Left lung (tissue), 14 donors: ENCODE measurements at places on chromosomes 5 and 9. TPM values are rescaled to one million over a fixed set of nuclear protein-coding genes. Genes with fewer than 3 reads are reported as not detected.

DNA sequence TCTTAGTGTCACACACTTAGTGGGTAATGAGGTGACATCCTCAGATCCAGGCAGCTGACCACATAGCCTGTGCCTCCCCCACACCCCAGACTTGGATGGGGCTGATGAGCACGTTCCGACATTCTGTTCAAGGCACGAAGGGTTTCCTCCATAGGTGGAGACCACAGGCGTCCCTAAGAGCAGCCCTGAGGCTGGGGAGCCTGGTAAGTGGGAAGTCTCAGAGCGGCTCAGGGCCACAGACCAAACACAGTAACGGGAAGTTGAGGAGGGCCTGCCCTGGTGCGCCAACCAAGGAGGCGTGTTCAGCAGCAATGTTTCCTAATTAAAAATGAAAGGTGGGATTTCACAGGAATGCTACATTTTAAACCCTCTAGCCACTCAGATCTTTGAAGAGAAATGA, 102.3 kb upstream of the PHYKPL start:
- DNase-seq, result peak; percentile 43

DNA sequence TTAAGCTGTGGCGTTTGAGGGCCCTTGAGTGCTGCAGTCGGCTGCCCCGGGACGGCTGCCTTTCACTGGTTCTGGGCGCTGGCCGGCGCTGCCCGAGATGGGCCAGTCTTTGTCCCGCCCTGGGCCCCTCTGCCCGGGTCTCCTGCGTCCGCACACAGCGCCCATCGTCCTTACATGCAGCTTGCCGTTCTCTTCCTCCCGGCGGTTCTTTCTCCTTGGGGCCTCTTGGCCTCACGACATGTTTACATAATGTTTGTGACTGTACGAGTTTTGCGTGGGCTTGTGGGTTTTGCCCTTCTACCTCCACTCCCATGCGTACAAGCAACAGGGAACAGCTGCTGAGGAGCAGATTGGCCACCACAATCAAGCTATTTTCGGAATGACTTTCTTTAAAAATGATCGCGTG, 618 bp downstream of the TNPO1 start:
- DNase-seq, result peak; percentile 64

DNA sequence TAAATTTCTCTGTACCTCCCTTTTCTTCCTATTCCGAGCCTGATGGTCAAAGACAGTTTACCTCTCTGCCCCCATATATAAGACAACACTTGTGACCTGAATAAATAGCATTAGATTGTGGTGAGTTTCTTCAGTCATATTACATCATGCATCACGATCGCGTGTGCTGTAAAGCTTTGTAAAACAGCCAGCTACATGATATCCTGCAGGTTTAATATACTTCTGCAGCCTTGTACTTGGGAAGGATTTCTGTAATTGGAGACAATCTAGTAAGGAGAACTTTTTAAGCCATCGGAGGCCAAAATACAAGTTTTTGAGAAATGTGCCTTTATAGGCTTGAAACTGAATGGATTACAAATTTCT, 711.8 kb upstream of the WWC1 start:
- no peak for DNase-seq

- DNase-seq, result peak; percentile 51
These were observed 15.0 kb upstream of the PTBP3 start for GRCh38 chr9:112348257-112349007.

- DNase-seq, result no peak
These were observed 141.1 kb upstream of the TARS1 start for GRCh38 chr5:33299621-33300208.

GRCh38 chr5:89520771-89521170, 637.8 kb upstream of the MEF2C start:
- DNase-seq, result no peak

GRCh38 chr9:114914139-114914538, 16.3 kb downstream of the TNFSF8 start:
- no peak for DNase-seq

DNA sequence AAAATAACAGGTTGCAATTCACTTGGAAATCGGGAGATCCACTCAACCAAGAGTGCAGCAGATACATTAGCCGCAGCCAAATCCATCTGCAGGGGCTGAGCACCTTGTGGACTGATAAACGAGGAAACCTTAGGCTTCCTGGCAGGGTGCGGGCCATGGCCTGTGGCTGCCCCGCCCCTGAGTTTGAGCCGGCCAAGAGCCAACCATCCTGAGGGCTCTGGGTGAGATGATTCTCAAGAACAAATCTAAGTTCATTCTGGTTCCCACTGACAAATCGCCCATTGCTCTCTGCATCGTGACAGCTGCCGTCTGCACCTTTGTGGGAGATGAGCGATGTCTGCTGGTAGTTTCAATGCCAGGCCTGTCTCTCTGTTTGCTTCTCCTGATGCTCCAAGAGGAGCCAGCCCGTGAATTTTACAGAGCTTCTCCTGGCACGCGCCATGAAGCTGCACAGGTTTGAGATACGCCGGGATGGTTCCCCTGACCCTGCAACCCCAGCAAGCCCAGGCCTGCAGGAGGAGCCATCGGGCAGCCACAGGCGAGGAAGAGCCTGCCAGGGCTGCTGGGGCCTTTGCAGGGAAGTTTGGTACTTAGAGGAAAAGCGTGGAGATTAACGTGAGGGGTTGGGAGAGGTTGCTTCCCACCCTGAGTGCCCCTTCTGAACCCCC, 154.0 kb downstream of the OLFM1 start:
- no peak for DNase-seq

DNA sequence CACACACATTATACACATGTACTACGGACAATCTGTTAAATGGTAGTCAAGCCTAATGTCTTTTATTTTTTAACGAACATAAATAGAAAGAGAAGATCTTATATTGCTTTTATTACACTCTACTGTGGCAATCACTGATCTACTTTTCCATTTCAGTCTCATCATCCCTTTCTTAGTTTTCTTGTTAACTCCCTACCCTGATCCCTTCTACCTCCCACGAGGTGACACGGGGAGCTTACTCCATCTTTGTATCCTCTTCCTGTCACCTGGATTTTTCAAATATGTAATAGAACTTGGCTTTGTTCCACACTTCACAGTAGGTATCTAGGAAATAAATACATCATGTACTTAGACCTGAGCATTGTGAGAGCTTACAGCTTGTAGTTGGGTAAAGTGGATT, 211.0 kb downstream of the PIK3R1 start:
- no peak for DNase-seq

DNA sequence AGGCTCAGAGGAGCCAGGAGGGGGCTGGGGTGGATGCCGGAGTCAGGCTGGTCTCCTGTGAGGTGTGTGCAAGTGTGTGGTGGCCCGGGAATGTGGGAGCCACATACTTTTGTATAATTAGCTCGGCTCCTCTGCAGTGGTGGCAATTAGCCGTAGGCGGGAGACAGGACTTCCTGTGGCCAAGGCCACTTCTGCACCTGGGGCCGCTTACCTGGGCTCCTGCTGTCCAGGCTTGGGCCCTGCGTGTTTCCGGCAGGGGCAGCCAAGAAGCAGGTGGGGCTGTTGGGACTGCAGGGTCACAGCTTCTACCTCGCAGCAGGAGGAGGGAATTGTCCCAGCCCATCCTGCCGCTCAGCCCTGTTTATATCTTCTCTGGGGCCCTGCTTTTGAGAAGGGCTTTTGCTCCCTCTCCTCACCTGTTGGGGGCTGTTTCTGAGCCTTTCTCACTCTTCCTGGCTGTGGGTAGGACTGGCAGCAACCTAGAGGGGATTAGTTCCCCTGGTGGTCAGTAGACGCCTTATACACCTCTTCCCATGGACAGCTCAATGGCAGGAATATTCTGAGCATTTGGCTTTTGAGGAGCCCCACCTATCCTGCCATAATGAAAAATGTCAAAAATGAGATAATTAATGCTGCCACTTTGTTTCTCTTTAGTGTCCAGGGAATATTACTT, 145.4 kb upstream of the PITX1 start:
- DNase-seq, result no peak

DNA sequence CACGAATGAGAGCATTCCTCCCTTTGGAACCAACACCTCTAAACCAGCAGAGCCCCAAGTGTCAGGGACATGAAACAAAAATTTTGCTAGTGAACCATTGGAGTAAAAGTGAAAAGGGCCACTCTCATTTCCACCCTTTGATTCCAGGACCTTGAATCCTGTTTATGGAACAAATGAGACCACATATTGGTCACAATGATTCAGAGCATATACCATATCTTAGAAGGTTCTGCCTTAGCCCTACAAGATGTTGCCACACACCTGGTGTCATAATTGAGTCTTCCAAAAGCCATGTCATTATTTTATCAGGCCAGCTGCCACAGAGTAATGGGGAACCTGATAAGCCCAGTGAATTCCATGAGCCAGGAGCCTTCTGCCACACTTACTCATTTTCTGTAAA, 66.3 kb upstream of the ZBTB43 start:
- DNase-seq, result no peak

DNA sequence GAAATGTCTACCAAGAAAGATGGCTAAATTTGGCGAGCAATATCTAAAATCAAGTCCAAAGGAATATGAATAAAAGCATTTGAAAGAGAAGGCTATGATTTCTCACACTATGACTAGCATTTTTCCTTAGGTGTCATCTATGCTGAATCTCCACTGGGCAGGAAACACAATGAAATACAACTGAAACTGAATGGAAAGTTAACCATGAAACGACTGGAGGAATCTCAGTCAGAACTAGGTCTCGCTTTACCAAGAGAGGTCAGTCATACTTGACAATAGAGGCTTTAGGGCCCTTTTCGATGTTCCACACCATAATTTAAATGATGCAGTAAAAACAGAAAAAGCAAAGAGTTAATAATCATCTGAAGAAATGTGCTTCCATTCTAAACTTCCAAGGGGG, 339.0 kb downstream of the PDE4D start:
- no peak for DNase-seq

DNA sequence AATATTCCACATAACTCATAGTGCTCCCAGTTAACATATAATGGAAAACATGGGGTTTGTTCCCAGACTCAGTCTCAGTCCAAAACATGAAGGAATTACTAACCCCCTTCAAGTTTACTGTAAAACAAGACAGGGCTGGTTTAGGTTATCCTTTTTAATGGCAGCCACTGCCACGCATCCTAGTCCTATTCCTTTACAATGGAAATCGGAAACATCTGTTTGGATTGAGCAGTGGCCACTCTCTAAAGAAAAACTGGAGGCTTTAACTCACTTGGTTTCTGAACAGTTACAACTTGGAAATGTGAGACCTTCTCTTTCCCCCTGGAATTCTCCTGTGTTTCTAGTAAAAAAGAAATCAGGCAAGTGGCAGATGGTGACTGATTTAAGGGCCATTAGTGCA, 609.9 kb upstream of the ACO1 start:
- DNase-seq, result no peak

GRCh38 chr5:100904259-100904861, 1.3 kb upstream of the ST8SIA4 start:
- peak; percentile 15 for DNase-seq

GRCh38 chr5:165573445-165573844, 2068.0 kb downstream of the MAT2B start:
- DNase-seq, result no peak

GRCh38 chr9:114140401-114140800, 14.9 kb upstream of the COL27A1 start:
- DNase-seq, result no peak

- DNase-seq, result no peak
These were observed 242.4 kb downstream of the EFNA5 start for GRCh38 chr5:107428303-107428813.

DNA sequence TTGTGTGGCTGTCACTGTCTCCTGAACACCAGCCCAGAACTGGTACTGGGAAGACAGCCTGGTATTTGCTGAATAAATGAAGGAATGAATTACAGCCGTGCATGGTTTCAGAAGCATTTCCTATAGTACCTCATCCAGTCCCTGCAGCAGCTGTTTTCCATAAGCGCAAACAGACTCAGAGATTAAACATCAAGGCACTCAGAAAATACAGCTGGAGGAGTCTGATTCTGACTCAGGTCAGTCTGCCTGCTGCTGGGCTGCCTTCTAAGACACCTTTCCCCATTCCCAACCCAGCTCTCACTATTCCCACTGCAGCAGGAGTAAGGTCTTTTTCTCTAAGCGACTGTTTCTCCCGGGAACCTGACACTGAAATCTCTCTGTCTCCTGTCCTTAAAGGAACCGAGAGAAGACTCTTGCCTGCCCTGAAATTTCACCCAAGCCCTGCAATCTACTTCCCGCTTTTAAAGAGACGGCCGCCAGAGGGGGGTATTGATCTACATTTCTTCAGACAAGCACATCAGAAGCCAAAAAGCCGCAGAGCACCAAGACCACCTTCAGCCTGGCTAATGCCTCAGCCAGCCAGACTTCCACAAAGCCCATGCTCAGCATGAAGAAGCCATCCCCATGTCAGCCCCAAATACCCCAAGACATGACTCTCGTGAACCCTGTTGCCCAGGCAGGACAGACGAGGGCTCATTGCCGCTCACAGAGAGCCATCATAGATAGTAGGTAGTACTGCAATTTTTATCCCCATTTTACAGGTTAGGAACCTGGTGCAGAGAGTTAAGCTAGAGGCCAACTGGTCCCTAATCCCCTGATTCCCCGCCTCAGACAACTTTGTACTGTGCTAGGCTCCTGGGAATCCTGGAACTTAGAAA, 5.4 kb upstream of the FOXI1 start:
- peak; percentile 90 for DNase-seq

GRCh38 chr5:159734366-159734765, 181.9 kb upstream of the ADRA1B start:
- no peak for DNase-seq

- no peak for DNase-seq
These were observed 155.5 kb upstream of the NUDT12 start for GRCh38 chr5:103718108-103718507.

ISL1 gene
- polyA plus RNA-seq, result not detected

CATSPER3 gene
- polyA plus RNA-seq, result 0.84 TPM

DIPK1B gene
- 37.4 TPM for polyA plus RNA-seq

GRXCR2 gene
- polyA plus RNA-seq, result not detected

BAAT gene
- polyA plus RNA-seq, result 0.42 TPM

FCHO2 gene
- polyA plus RNA-seq, result 31.3 TPM

CER1 gene
- polyA plus RNA-seq, result 0.42 TPM

SPINK6 gene
- not detected for polyA plus RNA-seq

SOX30 gene
- polyA plus RNA-seq, result 0.25 TPM

CCL27 gene
- polyA plus RNA-seq, result 0.64 TPM
